RPMI7951 (cell line): ENCODE measurements at places on chromosomes 13 and 19. TPM values are rescaled to one million over a fixed set of nuclear protein-coding genes. Genes with fewer than 3 reads are reported as not detected.

Gene CRLF1
- 2.0 and 2.8 TPM in 2 replicates for total RNA-seq

Gene PDX1
- not detected in 2 replicates for total RNA-seq

Gene ZNF417
- 9.3 and 9.5 TPM in 2 replicates for total RNA-seq

Gene TNNI3
- total RNA-seq: 0.48 and 0.78 TPM in 2 replicates

Gene OR10H1
- total RNA-seq: not detected in 2 replicates

Gene RUVBL2
- 384 and 389 TPM in 2 replicates for total RNA-seq

Gene RDH8
- total RNA-seq: 0.12 TPM in 1 of 2 replicates, not detected in the other

Gene COL4A2
- 181 and 212 TPM in 2 replicates for total RNA-seq

Gene ZNF14
- total RNA-seq: 4.9 and 5.4 TPM in 2 replicates

Gene KLF12
- total RNA-seq: 7.4 and 9.6 TPM in 2 replicates

Gene S1PR4
- not detected in 2 replicates for total RNA-seq

Gene PRODH2
- total RNA-seq: not detected in 2 replicates

Gene SOX21
- not detected in 2 replicates for total RNA-seq

Gene BCL3
- total RNA-seq: 21.8 and 22.6 TPM in 2 replicates

Gene FBN3
- not detected in 2 replicates for total RNA-seq

Gene CCDC169
- total RNA-seq: 0.36 and 0.88 TPM in 2 replicates

Gene CERS1
- 0.12 and 1.4 TPM in 2 replicates for total RNA-seq

Gene FLT3LG
- total RNA-seq: 8.0 and 12.7 TPM in 2 replicates

Gene TMPRSS9
- 0.10 TPM in 1 of 2 replicates, not detected in the other for total RNA-seq

Gene IGFL1
- total RNA-seq: not detected in 2 replicates

Gene BORA
- total RNA-seq: 26.0 and 32.7 TPM in 2 replicates

Gene ZNF234
- total RNA-seq: 6.7 and 7.0 TPM in 2 replicates

Gene MIA
- total RNA-seq: 8.9 and 12.6 TPM in 2 replicates

Gene PDE4C
- total RNA-seq: 0.10 and 0.60 TPM in 2 replicates

Gene FGF22
- total RNA-seq: 0.39 TPM in 1 of 2 replicates, not detected in the other

Gene REXO1
- 3.3 and 3.5 TPM in 2 replicates for total RNA-seq

Gene NLRP5
- not detected in 2 replicates for total RNA-seq

Gene KLK1
- not detected in 2 replicates for total RNA-seq

Gene CYP4F2
- not detected in 2 replicates for total RNA-seq

Gene GIPC1
- total RNA-seq: 47.3 and 93.1 TPM in 2 replicates

Gene FAM216B
- total RNA-seq: not detected in 2 replicates

Gene TBC1D4
- total RNA-seq: 12.2 and 16.7 TPM in 2 replicates

Gene SPRY2
- total RNA-seq: 31.8 and 42.2 TPM in 2 replicates

Gene LAIR1
- total RNA-seq: 0.12 TPM in 1 of 2 replicates, not detected in the other

Gene C19orf33
- total RNA-seq: not detected in 2 replicates

Gene F10
- total RNA-seq: not detected in 2 replicates

Gene OR7A5
- total RNA-seq: not detected in 2 replicates

Gene SIGLEC9
- 0.10 TPM in 1 of 2 replicates, not detected in the other for total RNA-seq

Gene ACTMAP
- total RNA-seq: 1.3 and 1.5 TPM in 2 replicates

Gene MIR17HG
- 2.3 and 3.9 TPM in 2 replicates for total RNA-seq

Gene NHLRC3
- total RNA-seq: 11.0 and 12.6 TPM in 2 replicates

Gene NLRP9
- total RNA-seq: not detected in 2 replicates

Gene ZNF569
- 12.5 and 17.9 TPM in 2 replicates for total RNA-seq

Gene DENND1C
- not detected in 2 replicates for total RNA-seq

Gene LHFPL6
- 34.7 and 36.2 TPM in 2 replicates for total RNA-seq

Gene CFAP97D2
- total RNA-seq: not detected in 2 replicates

Gene CEACAM8
- not detected in 2 replicates for total RNA-seq

Gene SYCN
- total RNA-seq: not detected in 2 replicates
